ENCODE measurements at places on chromosomes 12 and 14.

DNA sequence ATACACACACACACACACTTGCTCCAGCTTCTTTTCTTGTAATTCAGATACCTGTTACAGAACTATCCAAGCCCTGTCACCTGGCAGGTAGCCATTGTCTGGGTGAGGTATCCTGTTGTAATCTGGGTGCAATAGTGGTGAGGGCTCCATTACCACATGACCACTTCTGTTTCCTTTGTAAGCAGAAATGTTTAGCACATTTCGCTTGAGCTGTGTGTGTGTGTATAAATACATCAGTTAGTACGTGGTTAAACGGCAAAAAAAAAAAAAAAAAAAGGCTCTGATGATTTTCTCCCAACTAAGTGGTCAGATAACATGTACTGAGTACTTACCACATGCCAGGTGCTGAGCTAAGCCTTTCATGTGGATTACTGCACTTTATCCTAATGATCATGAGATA is 129.3 kb upstream of the SSTR1 start:
- peak; percentile 18 for DNase-seq

- no peak for DNase-seq
Observed at GRCh38 chr14:89190765-89191513, 226.1 kb downstream of the FOXN3 start.

DNA sequence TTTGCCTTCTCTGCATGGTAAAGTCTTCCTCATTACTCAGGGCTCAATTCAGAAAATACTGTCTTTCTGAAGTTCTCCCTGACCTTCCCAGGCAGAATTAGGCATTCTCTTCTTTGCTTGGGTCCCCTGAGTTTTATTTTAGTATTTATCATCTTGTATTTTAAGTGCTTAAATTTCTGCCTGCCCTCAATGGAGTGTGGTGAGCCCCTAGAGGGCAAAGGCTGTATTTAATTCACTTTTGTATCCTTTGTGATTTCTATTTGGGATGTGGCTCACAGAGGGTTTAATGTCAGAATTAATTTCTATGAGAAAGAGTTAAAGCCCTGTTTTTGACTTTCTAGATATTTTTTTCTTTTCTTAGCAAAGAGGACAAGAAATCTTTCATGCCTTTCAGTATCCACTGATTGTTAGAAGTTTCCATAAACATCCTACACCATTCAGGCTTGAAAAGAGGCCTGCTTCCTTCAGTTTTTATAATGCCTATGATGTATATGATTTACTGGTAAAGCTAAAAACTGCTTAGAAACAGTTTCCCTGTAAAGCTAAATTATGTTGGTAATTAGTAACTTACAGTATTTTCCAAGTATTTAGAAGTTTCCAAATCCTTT is 55.6 kb upstream of the PTPRB start:
- DNase-seq = no peak

- DNase-seq = peak; percentile 96
Observed at GRCh38 chr12:49188916-49189367, at the start of gene TUBA1A. Gene TUBA1A, minus strand, starts transcription at chr12:49189080. Its CDS starts 101 bp downstream, at chr12:49188979.

GRCh38 chr12:58443273-58443980 is 476.9 kb downstream of the LRIG3 start:
- no peak for DNase-seq

- no peak for DNase-seq
Observed at GRCh38 chr14:69756298-69756697, 10.6 kb upstream of the SRSF5 start.

DNA sequence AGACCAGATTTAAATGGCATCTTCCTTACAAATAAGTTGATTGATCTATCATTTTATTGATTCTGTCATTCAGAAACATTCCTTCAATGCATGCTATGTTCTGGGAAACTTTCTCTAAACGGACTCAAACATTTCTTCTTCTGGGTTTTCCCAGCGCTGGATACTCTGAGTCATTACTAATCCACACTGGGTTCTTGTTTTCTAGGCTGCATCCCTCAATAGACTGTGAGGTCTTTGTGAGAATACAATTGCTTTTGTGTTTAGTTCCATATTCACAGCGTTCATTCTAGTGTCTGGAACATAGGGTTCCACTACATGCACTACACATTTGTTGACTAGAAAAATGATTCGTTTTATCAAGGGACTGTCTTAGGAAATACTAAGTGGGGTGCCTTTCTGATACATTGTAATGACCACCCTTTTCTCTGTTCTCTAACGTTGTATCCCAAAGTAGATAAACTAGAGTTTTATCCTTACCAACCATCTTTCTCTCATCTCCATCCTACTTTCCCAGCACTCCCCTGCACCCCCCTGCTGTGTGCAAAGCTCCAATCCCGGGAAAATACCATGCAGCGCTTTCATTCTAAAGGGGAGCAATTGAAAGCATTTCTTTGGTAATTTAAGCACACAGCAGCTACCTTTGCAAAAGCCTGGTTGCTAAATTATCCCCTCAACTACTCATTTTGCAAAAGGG is 878.7 kb downstream of the DIO2 start:
- no peak for DNase-seq

All from activated T-helper 2 cell treated with anti-CD3 and anti-CD28 coated beads, Interferon-gamma antibody, Interleukin-2, Interleukin-4, amounts not matched to agents 10 μg/mL and 5 μg/mL and 100 μg/mL, durations not matched to agents 14 hours and 24 hours and 36 hours (primary cell).